ENCODE measurements at places on chromosomes 3 and 15. TPM values are rescaled to one million over a fixed set of nuclear protein-coding genes. Genes with fewer than 3 reads are reported as not detected.

The ZBTB20 gene
- 69.9 TPM for total RNA-seq

The GOLGA6L7 gene
- total RNA-seq = not detected

The CPNE9 gene
- total RNA-seq = 0.33 TPM

The WNT5A gene
- 45.9 TPM for total RNA-seq

- DNase-seq = no peak
Observed at GRCh38 chr3:180980611-180981010, 8.9 kb downstream of the DNAJC19 start.

- DNase-seq = no peak
Observed at GRCh38 chr3:55491296-55491816, 4.2 kb upstream of the WNT5A start.

GRCh38 chr3:69761896-69762767 is 22.9 kb downstream of the MITF start:
- peak; percentile 72 for DNase-seq

- no peak for DNase-seq
Observed at GRCh38 chr3:6287088-6287875, 573.6 kb upstream of the GRM7 start.

- no peak for DNase-seq
Observed at GRCh38 chr3:117622171-117622841, 912.7 kb downstream of the TUSC7 start.

- no peak for DNase-seq
Observed at GRCh38 chr15:57146506-57147201, 228.2 kb downstream of the TCF12 start.

Data from esophagus muscularis mucosa (tissue), 4 donors.